Fibroblast of skin of back (primary cell): ENCODE measurements at places on chromosomes 7 and 10.

DNA sequence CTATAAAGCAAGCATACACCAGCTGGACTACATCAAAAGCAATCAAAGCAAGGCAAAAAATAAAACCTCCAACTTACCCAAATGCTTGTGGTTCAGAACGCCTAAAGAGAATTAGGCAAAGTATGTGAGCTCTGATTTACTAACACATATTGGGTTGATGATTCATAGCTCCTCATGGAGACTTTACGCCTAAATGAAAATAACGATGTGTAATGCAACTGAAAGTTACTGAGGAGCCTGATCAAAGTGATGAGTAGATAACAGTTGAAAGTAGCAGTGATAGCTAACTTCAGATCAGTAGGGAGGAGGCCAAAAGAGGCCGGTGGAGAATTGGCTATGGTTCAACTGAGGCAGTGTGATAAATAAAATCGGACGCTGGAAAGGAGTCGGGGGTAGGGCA lies 85.0 kb downstream of the MPP7 start:
- peak; percentile 94 for DNase-seq

DNA sequence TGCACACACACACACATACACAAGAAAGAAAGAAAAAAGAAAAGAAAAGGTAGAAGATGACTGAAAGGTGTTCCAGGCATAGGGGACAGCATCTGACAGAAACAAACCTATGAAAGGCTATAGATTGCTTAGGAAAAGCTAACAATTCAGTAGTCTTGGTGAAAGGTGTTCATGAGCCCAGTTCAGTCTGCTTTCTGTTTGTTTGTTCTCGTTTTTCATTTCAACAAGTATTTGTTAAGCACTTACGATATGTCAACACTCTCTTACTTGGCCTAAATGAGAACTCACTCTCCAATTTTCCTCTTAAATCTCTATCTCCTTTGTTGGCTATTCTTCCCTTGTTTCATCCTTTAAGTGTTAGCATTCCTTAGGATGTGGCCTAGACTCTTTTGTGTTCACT lies 133.2 kb downstream of the GRM8 start:
- no peak for DNase-seq

GRCh38 chr7:72080865-72081510 lies 331.1 kb downstream of the CALN1 start:
- no peak for DNase-seq

DNA sequence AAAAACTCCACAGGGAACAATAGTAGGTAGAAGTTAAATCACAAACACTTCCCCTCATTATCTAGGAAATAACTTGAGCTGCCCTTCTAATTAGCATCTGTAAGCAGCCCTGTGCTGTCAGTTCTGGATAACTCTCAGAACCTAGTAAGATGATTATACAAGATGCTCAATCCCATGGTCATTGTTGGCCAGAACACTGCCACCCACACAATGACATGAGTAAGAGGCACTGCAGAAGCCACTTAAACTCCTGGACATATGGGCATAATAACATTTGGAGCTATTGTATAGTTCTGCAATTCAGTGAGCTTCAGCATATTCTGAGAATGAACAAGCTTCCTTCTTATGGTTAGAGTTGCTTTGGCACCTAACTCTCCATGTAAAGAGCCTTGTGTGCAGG lies 153.8 kb downstream of the PLPP4 start:
- no peak for DNase-seq

DNA sequence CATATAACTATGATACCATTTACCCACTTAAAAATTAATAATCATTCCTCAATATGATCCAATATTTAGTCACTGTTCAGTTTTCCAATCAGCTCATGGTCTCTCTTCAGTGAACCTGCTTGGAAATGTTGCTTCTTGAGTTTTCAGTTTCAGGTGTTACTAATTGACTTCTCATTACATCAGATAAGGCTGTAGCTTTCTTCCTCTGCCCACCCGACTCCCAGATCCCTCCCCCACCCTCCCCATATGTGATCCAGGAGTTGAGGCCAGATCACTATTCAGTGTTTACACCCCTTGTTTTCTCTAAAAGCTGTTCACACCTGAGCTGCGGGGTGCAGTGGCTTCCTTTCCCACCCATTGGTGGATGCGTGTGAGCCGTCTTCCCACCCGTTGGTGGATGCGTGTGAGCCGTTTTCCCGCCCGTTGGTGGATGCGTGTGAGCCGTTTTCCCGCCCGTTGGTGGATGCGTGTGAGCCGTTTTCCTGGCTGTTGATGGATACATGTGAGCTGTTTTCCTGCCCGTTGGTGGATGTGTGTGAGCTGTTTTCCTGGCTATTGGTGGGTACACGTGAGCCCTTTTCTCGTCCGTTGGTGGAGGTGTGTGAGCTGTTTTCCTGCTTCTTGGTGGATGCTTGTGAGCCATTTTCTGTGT lies 3.2 kb upstream of the MTG1 start:
- no peak for DNase-seq

- DNase-seq: no peak
Measured at GRCh38 chr7:41931263-41931646, 228.4 kb upstream of the INHBA start.

- no peak for DNase-seq
Measured at GRCh38 chr7:115178835-115179234, 256.9 kb downstream of the MDFIC start.

GRCh38 chr7:141666071-141666470 lies 35.9 kb downstream of the DENND11 start:
- DNase-seq: no peak

- no peak for DNase-seq
Measured at GRCh38 chr7:95989301-95989700, 216.9 kb downstream of the DYNC1I1 start.

GRCh38 chr10:96904648-96905047 lies 72.5 kb downstream of the LCOR start:
- no peak for DNase-seq

GRCh38 chr7:66687186-66687585 lies 53.3 kb upstream of the RABGEF1 start:
- no peak for DNase-seq

DNA sequence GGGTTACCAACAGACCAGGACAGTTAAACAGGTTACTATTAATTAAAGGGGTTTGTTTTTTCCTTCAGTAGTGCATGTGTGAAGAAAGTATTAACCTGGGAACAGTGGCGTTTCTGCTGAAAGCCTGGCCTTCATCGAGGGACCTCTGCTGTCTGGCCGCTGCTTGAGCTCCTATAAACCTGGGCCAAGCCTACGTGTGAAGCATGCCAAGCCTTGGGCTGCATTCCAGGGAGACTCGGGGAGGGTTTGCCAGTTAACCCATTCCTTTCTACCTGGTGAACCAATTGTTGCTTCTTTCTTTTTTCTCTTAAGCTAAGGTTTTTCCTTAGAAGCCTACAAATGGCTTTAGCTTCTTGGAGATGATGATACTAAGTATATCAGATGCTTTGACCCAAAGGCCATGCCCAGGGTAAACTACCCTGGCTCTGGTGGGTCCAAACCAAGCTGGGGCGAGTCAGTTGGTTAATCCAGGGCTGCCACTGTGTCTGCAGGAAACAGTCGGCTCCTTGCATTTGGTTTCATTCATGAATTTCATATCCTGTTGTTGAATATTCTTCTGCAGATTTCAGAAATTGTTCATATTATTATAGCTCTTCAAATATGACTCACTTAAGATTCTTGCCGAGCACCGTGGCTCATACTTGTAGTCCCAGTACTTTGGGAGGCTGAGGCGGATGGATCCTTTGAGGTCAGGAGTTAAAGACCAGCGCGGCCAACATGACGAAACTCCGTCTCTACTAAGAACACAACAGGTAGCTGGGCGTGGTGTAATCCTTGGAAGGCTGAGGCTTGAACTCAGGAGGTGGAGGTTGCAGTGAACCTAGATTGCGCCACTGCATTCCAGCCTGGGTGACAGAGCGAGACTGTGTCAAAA lies 23.8 kb downstream of the PFKP start:
- peak; percentile 95 for DNase-seq

DNA sequence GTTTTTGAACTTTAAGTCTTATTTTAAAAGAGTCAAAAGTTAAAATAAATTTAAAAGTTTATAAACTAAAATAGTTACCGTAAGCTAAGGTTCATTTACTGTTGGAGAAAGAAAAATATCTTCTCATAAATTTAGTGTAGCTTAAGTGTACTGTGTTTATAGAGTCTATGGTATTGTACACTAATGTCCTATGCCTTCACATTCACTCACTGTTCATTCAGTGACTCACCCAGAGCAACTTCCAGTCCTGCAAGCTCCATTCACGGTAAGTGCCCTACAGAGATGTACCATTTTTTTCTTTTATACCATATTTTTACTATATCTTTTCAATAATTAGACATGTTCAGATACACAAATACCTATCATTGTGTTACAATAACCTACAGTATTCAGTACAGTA lies 97.6 kb downstream of the PTN start:
- DNase-seq: peak; percentile 31

DNA sequence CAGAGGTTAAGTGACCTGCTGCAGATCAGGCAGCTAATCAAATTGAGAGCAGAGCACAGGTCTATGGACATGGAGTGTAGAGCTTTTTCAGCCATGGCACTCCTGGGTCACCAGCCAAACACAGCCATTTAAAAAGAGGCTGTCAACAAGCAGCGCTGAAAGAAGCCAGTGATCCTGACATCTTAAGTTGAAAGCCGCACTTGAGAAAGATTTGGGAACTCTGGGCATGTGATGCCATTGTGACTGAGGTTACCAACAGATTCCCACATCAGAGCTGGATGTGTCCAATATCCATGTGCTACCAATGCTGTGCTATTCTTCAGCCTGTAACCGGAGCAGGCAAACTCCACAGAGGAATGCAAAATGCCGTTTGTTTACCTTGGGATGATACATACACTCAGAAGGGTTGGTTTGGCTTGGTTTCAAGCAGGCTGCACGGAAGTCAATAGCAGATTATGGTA lies 56.2 kb upstream of the ABLIM1 start:
- peak; percentile 98 for DNase-seq
